ENCODE measurements at places on chromosomes 5 and 9.

GRCh38 chr5:80231243-80231642, 24.6 kb downstream of the SERINC5 start:
- DNase-seq, result no peak

GRCh38 chr5:174850565-174851169, 126.3 kb downstream of the MSX2 start:
- DNase-seq, result no peak

DNA sequence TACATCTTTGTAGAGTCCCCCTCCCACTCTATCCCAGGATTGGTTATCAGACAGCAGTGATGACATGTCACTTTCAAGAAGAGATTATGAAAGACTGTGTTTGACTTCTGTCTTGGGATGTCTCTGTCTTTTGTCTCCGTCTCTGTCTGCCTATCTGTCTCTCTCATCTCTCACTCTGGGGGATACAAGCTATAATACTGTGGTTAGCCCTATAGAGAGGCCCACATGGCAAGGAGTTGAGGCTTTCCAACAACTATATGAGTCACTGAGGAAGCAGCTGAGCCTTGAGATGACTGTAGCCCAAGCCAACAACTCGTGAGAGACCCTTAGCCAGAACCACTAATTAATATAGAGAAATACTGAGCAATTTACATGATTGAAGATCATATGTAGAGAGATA, 284.8 kb downstream of the PDE4D start:
- DNase-seq, result no peak

DNA sequence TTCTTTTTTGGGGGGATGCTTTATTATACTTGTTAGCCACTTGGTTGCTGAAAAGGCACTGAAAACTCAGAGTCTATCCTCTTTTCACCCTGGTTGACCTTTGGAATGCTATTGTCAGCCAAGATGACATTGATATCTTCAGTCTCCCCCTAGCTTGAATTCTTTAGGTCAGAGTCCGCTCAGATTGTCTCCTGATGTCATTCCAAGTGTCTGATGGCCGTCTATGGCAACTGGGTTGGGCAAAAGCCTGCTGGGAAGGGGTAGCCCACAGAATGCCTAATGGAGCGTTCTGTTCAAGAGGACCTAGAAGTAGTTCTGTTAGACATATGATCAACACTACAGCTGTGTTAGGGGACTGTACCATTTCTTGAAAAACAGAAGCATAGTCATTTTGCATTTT, 9.7 kb upstream of the MEF2C start:
- DNase-seq, result no peak

GRCh38 chr9:20508242-20508641, 114.1 kb downstream of the MLLT3 start:
- no peak for DNase-seq

DNA sequence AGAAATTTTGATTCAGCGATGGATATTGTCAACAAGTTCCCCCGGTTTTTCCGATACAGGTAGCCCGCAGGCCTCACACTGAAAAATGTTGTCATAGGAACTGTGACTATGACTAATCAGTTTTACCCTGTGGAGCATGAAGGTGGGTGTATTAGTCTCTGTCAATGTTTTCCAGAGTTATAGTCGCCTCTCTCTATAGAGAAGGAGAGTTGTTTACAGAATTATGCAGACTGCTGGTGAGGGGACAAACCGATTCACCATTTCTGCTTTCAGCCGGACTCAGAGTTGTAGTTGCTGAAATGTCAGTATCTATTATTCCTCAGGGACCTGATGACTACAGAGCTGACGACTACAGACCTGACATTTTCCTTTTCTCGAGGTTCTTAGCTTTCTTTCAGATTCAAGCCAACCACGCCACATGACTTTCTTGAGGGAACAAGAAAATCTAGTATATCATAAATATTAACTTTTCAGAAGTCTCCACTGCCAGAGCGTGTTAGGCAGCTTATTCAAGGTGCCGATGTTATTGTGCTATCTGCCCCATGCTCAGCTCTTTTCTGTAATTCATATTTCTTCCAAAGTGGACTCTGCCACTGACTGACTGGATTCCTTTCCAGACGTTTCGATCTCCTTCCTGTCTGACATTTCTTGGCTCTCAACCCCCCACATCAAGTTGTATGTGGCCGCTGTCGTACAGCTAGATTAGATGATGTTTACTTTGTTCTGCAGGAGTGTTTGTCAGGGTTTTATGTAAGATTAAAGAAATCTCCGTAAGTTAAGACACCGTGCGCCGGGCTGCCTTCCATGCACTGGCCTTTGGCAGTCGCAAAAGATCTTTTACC, 178.1 kb downstream of the FGF1 start:
- DNase-seq, result no peak

DNA sequence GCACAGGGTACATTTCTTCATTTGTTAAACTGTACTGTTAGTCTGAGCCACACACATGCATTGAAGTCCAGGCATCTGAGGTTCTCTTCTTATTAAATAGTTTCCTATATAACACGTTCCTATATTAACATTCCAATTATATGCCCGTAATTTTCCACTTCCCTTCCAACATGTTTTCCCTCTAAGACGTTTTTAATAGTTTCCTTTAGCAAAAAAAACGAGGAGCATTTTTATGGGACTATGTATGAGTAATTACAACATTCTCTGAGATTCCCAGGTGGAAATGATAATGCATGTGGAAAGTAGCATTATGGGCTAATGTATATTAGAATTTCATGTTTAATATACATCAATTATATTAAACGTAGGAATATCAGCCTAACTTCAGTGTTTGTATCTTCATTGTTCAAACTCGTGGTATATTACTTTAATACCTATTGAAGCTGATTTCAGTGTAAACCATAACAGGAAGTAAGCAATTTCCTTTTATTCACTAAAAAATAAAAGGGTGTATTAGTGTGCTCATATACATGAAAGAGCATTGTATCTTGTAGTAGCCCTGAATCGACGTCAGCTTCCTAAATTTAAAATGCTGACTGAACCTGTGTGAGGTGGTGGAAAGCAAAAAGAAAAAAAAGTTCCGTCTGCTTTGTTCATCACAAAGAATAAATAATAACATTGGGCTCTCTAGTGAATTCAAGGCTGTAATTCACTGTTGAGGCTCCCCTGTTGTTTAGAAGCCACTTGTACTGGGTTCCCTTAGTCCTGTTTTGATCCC, 11.3 kb downstream of the SMARCA2 start:
- no peak for DNase-seq

GRCh38 chr9:26066237-26066636, 388.0 kb upstream of the TUSC1 start:
- no peak for DNase-seq

DNA sequence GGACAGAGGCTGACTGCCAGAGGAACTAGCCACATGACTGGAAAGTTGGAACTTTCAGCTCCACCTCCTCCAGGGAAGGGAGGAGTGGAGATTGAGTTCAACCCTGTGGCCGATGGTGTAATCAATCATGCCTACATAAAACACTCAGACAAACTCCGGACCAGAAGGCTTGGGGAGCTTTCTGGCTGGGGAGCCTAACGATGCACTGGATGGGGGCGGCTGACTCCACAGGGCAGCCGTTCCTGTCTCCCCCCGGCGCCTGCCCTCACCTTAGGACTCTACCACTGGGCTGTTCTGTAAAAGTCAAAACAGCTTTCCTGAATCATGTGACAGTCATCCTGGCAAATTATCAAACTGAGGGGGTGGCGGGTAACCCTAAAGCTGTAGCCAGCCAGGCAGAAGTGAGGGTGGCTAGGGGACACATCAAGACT, 58.0 kb downstream of the GOLM1 start:
- DNase-seq, result no peak

GRCh38 chr5:168073991-168074800, 217.2 kb upstream of the WWC1 start:
- no peak for DNase-seq

DNA sequence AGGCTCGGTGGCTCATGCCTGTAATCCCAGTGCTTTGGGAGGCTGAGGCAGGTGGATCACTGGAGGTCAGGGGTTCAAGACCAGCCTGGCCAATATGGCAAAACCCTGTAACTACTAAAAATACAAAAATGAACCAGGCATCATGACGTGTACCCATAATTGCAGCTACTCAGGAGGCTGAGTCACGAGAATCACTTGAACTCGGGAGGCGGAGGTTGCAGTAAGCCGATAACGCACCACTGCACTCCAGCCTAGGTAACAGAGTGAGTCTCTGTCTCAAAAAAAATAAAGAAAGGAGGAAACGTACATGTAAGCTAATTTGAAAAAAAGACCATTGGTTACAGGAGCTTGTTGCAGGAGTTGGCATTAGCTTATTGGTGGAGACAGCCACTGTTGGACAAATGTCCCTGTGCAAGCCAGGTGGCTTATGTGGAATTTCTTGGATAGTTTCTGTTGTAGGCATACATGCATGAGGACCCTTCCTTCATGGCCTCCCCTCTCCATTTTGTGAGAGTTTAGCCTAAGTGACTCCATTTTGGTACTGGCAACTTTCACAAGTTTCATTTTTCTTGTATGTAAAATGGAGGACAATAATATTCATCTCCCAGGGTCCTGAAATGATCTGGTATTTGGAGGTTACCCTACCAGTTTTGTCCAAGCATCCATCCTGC, 16.8 kb upstream of the RAB14 start:
- no peak for DNase-seq

GRCh38 chr5:95142145-95142544, 142.7 kb downstream of the MCTP1 start:
- no peak for DNase-seq

- DNase-seq, result no peak
These were observed 47.2 kb downstream of the RAB24 start for GRCh38 chr5:177256296-177256695.

DNA sequence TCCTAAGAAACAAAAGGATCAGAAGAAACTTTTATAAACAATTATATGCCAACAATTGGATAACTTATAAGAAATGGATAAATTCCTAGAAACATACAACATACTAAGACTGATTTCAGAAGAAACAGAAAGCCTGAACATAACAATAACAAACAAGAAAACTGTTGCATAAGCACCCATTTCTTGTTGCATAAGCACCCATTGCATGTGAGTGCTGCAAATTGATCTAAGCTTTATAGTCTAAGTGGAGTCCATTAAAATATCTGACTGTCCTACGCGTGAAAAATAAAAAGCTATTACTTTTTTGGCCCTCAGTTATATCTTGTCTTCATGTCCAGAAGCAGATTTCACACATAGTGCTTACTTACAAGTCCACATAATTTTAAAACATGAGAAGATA, 19.3 kb downstream of the TYRP1 start:
- no peak for DNase-seq

All from posterior cingulate gyrus (tissue), 11 donors.